ENCODE measurements at places on chromosomes 13 and 19.

- DNase-seq: no peak
Measured at GRCh38 chr19:17881701-17882100, 10.0 kb downstream of the SLC5A5 start.

DNA sequence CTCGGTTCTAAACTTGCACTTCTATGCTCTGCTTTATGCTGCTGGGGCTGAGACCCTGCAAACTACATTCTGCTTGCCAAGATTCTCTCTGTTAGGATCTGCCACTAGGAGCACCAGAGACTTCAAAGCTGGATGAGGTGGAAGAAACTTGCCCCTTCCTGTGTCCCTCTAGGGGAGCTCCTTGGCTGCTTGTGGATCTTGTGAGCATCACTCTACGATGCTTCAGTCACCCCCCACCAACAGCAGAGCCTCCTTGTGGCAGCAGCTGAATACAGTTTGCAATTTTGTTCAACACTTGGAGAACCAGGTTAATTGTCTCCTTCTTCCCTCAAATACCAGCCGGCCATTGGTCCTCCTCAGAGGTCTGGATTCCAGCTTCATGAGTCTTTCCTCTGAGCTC lies 310.6 kb downstream of the FGF14 start:
- no peak for DNase-seq

GRCh38 chr19:4519521-4520277 lies 1.4 kb upstream of the PLIN4 start:
- no peak for DNase-seq

DNA sequence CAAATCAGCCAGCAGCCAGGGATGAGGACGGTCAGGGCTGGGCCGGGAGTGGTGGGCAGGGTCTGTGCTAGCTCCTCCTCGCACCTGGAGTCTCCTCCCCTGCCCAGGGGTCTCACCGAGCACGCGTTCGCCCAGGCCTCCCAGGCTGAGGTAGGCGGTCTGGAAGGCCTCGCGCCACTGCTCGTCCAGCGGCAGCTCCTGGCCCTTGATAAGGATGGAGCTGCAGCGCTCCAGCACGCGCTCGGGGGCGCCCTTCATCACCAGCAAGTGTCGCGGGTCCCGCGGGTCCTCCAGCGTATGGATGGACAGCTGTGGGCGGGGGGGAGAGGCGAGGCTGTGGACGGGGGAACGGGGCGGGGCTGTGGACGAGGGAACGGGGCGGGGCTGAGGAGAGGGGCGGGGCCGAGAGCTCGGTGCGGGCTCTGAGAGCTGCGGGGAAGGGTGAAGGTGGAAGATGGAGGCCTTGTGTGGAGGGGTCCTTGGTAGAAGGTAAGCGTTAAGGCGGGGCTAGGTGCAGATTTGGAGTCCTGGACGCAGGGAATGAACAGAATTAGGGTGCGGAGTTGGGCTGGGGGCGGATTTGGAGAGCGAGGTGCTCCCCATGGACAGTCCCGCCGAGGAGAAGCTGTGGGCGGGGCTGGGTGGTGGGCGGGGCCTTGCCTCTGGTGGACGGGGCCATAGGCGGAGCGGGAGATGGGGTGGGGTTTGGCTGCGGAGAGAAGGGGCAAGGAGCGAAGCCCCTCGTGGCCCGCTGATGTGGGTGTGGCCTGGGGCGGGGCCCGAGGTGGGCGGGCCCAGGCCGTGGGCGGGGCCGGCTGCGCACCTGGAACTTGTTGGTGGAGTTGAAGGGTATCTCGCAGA lies 5.7 kb downstream of the ATP4A start:
- DNase-seq: peak; percentile 80

GRCh38 chr19:39237200-39238184 lies 7.3 kb downstream of the IFNL3 start:
- DNase-seq: no peak

- no peak for DNase-seq
Measured at GRCh38 chr13:76762721-76763120, 123.5 kb downstream of the KCTD12 start.

DNA sequence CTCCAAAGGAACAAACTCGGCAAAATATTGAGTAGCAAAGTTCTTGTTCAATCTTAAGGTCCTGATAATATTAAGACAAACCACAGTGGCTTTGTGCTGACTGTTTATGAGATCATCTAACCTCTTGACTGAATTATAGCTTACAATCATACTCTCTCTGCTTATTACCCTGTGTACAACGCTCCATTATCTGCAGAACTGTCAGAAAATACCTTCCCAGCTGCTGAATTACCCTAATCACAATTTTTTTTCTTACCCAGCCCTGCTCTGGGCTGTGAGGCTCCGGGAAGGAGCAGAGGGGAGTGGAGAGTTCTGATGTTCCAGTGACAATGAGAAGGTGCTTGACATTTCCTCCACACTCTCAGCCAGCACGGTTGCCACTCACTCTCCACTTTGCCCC lies 64.8 kb downstream of the DCT start:
- no peak for DNase-seq

GRCh38 chr13:48443442-48444208 lies 30.7 kb upstream of the LPAR6 start:
- no peak for DNase-seq

GRCh38 chr13:99362362-99362761 lies 55.2 kb upstream of the GPR183 start:
- no peak for DNase-seq

- DNase-seq: no peak
Measured at GRCh38 chr19:15378534-15379082, 979 bp downstream of the AKAP8 start.

GRCh38 chr13:48977973-48978372 lies 2.3 kb downstream of the FNDC3A start:
- DNase-seq: no peak

- no peak for DNase-seq
Measured at GRCh38 chr13:51937320-51938290, 73.6 kb downstream of the ATP7B start.

DNA sequence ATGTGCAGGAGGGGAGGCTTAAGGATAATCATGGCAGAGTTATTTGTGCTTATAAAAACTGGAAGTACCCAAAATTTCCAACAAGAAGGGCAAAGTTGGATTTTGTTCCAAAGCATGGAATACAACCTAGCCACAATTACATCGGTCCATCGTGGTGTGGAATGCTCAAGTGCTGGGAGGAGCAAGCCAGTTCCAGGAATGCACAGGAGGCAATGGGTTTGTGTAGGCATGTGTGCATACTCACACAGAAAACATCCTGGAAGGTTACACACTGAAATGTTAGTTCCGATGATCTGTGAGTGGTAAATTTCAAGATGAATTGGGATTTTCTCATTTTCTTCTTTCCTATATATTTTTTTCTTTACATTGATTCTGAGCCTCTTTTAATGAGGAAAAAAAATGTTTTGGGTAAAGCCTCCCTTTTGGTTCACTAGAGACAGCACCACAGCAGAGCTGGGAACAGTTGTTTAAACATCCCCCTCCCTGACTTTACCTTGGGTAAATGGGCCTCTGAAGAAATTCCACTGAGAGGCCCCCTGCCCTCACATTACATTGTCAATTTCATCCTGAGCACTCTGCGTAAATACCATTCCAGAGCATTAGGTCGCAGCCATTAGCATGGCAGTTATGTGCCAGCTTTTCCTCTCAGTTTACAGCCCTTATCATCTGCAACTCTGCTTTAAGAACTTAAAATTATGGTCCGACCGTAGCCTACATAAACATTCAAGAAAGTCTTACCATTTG lies 122.0 kb downstream of the UQCRFS1 start:
- DNase-seq: no peak

- no peak for DNase-seq
Measured at GRCh38 chr13:61891401-61891800, 475.8 kb upstream of the PCDH20 start.

DNA sequence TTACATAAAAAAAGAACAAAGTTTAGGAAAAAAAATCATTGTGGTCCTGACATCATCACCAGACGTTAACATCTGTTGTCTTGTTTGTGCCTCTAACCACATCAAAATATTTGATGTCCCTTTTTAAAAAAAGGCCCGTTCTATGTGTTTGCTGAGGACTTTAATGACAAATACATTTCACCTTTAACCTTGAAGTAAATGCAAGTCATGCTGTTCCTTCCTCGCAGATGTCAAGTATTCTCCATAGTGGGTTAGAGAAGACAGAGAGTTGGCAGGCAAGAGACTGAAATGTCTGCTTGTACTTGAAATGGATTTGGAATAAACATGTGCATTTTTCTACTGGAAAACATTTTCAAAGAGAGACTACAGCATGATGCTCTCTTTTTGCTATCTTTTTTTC lies 134.9 kb downstream of the FGF9 start:
- DNase-seq: no peak

- peak; percentile 92 for DNase-seq
Measured at GRCh38 chr19:55586976-55587668, 6.5 kb upstream of the ZNF579 start.

GRCh38 chr19:12995596-12996405 lies 526 bp downstream of the NFIX start:
- DNase-seq: no peak
